ENCODE measurements at places on chromosomes 13 and 19.

- peak; percentile 75 for DNase-seq
Observed at GRCh38 chr13:51549050-51549449, 35.2 kb upstream of the WDFY2 start.

DNA sequence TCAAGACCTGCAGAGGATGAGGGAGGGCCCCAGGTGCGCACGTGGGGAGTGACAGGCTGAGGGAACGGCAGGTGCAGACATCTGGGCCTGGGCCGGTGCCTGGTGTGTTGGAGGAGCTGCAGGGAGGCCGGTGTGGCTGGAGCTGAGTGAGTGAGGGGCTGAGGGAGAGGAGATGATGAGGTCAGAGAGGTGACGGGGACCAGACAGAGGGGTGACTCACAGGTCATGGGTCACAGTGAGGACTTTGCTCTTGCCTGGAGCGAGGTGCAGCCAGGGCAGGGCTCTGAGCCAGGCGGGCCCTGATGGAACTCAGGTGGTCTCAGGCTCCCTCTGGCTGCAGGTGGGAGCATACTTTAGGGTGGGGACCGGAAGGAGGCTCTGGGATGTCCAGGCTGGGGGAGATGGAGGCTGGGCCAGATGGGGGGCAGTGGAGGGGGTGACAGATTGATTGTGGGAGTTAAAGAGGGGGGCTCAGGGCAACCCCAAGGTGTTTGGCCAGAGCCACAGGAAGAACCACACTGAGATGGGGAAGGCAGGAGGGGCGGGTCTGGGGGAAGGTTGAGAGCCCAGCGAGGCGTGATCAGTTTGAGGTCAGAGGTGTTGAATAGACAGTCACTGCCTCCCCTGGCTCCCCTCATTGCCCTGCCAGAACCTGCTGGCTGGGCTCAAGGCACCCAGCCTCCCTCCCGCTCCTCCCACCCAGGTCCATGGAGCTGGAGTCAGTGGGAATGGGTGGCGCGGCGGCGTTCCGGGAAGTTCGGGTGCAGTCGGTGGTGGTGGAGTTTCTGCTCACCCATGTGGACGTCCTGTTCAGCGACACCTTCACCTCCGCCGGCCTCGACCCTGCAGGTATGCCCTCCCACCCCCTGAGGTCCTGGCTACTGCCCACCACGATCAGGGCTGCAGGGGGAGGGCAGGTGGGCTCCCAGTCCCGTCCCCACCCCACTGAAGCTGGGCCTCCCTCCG, 8.4 kb downstream of the ARHGAP33 start:
- peak; percentile 50 for DNase-seq

- DNase-seq = no peak
Observed at GRCh38 chr19:50722201-50723013, 757 bp upstream of the CLEC11A start.

GRCh38 chr19:49812452-49812996, 568 bp downstream of the FUZ start:
- no peak for DNase-seq

GRCh38 chr19:13983213-13983889, 22.8 kb downstream of the RFX1 start:
- DNase-seq = no peak

DNA sequence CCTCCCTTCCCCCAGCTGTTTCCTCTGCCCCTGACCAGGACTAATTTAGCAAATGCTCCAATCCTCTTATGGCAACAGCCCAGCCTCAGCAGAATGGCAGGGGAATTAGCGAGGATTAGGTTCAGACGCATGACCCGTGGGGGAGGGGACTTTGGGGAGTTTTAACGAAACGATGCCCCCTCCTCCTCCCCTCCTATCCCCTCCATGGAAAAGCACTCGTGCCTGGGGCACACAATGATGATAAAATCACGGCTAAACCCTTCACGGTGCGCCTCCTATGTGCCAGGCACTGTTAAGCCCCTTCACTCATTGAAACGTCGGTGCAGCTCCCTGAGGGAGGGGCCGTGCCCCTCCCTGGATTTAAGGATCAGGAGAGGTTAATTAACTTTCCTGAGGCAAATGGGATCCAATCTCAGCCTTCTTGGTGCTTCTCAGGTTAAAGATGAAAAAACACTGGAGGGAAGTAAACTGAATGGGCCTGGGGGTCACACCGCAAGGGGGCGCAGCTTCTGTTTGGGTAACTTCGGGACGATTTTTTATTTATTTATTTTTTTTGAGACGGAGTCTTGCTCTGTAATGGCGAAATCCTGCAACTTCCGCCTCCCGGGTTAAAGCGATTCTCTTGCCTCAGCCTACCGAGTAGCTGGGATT, 10.1 kb upstream of the TPRX2 start:
- DNase-seq = peak; percentile 90

DNA sequence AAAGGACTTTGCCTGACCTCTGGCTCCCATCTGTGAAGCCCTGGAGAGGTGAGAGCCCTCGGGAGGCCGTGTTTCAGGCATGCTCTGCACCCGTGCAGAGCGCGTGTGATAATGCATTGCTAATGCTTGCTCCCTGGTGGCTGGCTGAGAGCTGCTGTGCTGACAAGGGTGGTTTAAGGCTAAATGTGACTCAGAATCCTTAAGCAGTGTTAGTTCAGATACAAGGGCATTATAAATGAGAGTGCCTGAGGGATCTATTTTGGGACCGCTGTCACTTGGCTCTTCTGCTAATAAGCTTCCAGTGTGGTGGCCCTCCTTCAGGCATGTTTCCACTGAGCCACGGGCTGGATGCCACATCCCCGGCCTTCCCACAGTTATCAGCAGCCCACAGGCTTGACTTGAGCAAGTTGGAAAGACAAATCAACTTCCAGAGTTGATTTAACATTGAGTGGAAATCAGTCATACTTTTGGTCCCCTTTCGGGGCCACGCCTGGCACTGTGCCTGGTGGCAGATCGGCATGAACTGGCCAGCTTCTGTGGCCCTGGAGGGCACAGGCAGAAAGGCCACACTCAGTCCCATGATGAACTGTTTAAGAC, 17.0 kb downstream of the ALOX5AP start:
- no peak for DNase-seq

GRCh38 chr19:18373892-18374629, 11.9 kb upstream of the GDF15 start:
- DNase-seq = peak; percentile 99

GRCh38 chr13:99751517-99752199, 219.9 kb downstream of the ZIC5 start:
- no peak for DNase-seq

GRCh38 chr19:52961981-52962380, 700 bp downstream of the ZNF816 start:
- DNase-seq = no peak

- DNase-seq = no peak
Observed at GRCh38 chr19:6015841-6016545, 38.1 kb upstream of the RANBP3 start.

GRCh38 chr13:45529758-45530157, 65.0 kb downstream of the COG3 start:
- DNase-seq = no peak

GRCh38 chr13:40652588-40652940, 13.9 kb downstream of the FOXO1 start:
- no peak for DNase-seq

Measured in mesendoderm (in vitro differentiated cells).